ENCODE measurements at places on chromosomes 1 and 21.

DNA sequence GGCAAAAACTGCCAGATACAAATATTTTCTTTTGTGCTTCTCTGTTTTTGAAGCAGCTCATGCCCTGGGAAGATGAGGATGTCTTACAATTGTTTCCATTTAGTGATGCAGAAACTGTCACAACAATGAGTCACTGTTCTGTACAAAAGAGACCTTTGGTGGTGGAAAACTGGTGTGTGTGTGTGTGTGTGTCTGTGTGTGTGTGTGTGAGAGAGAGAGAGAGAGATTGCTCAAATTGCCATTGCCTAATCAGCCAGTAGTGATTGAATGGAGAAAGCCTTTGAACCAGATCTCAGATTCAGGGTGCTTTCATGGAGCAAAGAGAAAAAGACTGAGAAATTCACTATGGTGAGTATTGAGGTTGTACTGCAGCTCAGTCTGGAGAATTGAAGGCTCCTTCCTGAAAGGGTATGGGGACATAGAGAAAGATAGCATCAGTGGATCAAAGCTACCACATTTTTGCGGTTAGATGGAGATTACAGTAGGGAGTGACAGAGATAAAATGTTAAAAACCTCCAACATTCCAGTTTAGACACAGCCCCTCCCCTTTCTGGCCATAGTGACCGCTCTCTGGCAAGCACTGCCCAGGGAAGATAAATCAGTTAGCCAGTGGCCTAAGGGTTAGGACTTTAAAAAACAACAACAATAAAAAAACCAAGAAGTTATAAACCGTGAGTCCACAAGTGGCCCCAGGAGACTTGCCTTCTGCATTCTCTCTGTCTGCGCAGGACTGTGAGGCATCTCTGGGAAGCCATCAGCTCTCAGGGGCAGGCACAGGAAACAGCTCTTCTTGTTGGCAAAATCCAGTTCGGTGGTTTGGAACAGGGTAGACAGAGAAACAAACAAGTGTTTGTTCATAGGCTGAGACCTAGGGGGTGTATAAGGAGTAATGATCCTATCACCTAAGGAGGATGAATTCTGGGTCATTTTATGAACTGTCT, 406.5 kb downstream of the DUSP10 start:
- DNase-seq, result no peak

DNA sequence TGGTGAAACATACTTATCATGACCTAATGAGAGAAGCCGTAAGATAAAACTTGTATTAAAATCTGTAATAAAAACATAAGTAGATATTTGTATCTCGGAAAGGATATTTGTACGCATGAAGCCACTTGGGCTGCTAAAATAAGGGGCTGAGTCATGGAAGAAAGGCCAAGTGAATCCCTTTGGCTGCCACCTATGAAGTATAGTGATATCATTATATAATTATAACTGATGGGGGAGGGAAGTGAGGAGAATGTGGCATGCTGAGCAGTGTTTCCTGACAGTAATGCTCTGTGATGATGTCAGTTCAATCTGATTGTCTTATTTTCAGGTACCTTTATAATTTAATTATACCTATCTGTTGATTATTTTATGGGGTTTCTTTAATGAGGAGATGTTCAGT, 13.6 kb downstream of the RWDD3 start:
- DNase-seq, result no peak

DNA sequence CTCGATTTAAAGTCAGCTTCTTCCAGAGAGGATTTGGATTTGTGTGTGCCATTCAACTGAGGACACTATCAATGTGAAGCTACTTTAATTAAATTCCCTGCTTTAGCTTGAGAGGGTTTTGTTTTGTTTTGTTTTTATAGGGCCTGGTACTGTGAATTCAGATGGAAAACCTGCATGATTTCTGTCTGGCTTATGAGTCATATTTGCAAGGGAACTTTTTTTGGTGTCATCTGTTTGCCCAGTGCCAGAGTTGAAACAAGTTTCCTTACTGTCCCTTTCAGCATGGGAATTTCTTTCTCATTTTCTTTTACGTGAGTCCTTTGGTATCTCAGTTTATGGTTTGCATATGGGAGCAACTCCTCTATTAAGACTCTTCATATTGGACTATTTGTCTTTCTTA, 194.6 kb downstream of the GREM2 start:
- DNase-seq, result no peak

GRCh38 chr1:14452551-14452950, 145.9 kb upstream of the KAZN start:
- no peak for DNase-seq

DNA sequence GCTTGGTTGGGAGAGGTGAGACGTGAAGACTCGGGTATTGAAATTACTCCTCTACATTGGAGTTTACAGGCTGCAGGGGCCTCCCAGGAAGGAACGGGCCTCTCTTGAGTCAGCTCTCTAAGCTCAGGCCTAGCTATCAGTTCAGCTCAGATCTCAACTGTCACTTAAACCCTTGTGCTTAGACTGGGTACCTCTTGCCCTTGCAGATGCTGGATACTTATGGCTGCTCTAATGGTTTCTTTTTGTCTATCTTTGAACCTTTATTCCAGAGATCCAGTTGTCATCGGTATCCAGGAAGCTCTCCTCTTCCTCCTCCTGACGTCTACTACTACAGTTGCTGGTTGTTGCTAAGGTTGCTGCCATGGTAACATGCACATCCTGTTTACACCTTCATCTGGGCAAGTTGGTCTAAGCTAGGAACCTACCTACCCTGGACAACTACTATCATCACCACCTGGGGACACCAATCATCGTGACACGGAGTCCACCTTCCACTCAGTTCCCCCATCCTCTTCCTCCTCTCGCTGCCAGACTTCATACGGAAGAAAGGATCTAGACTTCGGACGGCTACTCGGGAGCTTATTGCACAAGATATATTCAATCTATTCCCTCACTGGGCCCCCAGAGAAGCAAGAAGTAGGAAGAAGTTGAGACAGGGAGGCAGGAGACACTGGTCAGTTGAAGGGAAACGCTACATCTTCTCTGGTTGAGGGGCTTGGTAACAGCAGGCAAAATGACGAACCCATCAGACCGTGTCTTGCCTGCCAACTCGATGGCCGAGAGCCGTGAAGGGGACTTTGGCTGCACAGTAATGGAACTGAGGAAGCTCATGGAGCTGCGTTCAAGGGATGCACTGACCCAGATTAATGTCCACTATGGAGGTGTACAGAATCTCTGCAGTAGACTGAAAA, 56.1 kb downstream of the ATP2B4 start:
- DNase-seq, result no peak

DNA sequence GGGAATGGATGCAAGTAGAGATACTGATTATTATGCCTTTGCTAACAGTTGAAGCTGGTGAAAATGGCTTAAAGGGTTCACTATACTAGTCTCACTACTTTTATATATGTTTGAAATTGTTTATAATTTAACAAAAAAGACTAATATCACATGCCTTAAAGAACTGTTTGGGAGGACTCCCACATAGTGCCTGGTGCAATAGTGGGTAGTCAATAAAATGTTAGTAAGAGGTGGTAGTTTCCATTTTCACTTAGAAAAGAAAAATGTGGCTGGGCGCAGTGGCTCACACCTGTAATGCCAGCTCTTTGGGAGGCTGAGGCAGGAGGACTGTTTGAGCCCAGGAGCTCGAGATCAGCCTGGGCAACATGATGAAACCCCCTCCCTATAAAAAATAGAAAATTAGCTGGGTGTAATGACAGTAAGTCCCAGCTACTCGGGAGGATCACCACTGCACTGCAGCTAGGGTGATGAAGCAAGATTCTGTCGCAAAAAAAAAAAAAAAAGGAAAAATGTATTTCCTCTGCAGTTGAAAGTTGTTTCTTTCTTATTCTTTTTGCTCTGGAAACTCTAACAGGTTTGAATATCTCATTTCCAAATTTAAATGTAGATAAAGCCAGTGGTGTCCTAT, 24.5 kb downstream of the C21orf91 start:
- DNase-seq, result no peak

DNA sequence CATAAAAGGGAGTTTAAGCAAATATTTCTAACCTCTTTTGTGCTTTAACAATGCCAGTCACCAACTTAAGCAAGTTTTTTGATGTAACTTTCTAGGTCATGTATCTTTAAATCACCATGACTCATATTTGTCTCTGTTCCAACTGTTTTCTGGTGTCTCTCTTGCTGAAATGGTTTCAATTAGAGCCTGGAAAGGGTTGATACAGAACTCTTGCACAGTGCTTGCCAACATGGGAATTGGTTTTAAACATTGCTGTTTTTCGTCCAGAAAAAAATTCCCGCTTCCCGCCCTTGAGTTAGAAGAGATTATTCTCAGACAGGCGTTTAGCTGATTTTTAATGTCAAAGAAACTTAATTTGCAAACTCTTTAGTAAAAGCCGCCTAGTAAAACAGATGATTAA, 46.4 kb upstream of the SLC22A15 start:
- no peak for DNase-seq

GRCh38 chr1:221449801-221450470, 292.0 kb downstream of the DUSP10 start:
- DNase-seq, result no peak

GRCh38 chr1:151763990-151764389, 694 bp upstream of the MRPL9 start:
- no peak for DNase-seq

- DNase-seq, result no peak
Observed at GRCh38 chr21:15686506-15686905, 43.3 kb upstream of the USP25 start.

DNA sequence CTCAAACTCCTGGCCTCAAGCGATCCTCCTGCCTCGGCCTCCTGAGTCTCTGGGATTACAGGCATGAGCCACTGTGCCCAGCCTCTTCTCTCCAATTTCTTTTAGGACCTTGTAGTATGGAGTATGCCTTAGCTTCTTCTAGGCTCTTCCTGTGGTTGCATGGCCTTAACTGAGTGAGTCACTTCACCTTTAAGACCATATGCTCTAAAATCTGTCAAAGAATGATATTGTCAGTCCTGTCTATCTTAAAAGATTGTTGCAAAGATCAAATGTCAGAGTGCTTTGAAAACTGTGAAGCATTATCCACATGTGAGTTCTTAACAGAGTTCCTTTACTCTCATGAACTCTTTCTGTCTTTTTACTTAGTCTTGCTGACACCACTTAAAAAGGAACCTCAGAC, 37.2 kb downstream of the ATP2B4 start:
- no peak for DNase-seq

- DNase-seq, result no peak
Observed at GRCh38 chr1:40710581-40711315, 19.2 kb downstream of the NFYC start.

GRCh38 chr1:21205416-21205815, 28.7 kb upstream of the EIF4G3 start:
- DNase-seq, result no peak

DNA sequence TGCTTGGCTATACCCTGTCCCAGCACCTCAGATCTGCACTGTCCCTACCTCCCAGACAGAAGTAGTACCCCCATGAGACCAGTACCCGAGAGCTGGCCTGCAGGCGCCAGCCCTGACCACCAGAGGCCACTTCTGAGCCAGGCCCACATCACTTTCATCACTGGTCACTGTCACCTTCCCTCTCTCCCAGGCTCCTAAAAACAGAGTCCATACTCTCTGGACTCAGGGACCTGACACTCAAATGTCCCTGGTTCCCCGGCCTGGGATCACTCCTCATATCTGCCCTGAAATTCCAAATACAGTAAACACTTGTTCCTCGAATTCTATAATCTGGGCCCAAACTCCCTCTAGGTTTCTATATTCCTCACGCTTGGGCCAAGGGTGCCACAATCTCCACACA, 18.7 kb downstream of the TMEM53 start:
- peak; percentile 68 for DNase-seq

DNA sequence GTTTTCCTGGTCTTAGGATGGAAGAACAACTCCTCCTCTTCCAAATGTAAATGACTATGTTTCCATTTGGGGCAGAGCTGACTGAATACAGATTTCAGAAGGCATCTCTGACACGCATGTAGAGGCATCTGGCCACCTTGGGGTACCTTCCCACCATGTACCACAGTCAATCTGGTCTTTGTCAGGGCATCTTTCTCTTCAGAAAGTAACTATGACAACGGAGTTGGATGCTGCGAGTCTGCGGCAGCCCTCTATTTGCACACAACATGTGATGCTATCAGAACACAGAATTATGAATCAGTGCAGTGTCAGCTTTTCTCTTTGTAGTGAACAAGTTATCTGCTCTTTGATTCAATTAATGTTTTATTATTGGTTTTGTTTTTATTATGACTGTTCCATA, 94.7 kb downstream of the TSEN15 start:
- no peak for DNase-seq

- no peak for DNase-seq
Observed at GRCh38 chr1:12480041-12480440, 138.0 kb downstream of the DHRS3 start.

- DNase-seq, result no peak
Observed at GRCh38 chr21:41228006-41228370, 60.0 kb downstream of the BACE2 start.

GRCh38 chr1:59045636-59046035, 251.3 kb upstream of the FGGY start:
- no peak for DNase-seq

- no peak for DNase-seq
Observed at GRCh38 chr1:40745176-40745575, 38.4 kb upstream of the KCNQ4 start.
